ENCODE measurements at places on chromosomes 6 and 20.
A peak's percentile ranks its signal among the peaks of the same experiment; 100 is the strongest.

DNA sequence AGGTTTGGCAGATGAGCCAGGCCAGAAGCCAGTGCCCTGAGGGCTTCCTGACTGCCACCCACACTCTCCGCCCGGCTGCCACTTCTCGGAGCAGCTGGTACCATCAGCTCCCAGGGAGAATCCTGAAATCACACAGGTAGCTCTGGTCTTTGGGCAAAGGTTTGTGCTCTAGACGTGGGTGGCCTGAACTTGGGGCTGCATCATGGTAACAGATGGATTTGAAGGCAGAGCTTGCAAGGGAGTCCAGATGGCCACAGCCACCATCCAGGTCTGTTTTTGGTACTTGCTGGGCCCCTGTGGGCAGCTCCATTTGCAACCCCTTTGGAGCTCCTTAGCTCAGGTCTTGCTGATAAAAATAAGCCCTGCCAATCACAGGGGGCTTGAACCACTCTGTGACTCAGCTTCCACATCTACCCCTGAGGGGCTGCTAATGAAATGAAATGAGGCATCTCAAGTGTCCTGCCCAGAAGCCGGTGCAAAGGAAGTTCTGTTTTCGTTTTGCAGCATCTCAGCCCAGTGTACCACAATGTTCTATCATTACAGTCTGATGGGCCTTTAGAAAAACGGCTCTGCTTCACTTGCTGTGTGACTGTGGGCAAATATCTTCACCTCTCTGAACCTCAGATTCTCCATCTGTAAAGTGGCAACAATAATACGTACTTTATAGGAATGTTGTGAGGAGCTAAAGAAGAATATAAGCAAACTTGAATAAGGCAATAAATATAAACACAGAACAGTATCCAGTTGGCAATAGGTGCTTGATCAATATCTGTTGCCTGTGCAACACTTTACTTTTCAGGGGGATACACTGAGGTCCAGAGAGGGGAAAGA lies 25.1 kb upstream of the CDH22 start:
- DNase-seq = no peak

GRCh38 chr6:158941246-158941645 lies 58.8 kb downstream of the RSPH3 start:
- no peak for DNase-seq

GRCh38 chr20:59195316-59195993 lies 31.8 kb downstream of the ZNF831 start:
- no peak for DNase-seq

GRCh38 chr6:16409531-16410441 lies 171.4 kb downstream of the GMPR start:
- DNase-seq = peak; percentile 70

- no peak for DNase-seq
Observed at GRCh38 chr20:36116807-36117441, 37.6 kb upstream of the EPB41L1 start.

DNA sequence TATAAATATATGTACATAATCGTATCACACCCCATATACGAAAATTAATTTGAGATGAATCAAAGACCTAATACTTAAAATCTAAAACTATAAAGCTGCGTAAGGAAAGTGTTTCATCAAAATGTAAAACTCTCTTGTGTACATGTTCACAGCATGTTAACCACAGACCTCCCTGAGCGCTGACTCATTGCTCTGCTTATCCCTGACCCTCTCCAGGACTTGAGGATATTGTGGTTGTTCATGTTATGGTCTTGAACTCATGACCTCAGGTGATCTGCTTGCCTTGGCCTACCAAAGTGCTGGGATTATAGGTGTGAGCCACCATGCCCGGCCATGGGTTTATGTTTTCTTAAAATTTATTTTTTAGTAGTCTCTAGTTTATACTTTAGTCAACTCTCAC lies 14.2 kb downstream of the FAM83B start:
- DNase-seq = no peak

DNA sequence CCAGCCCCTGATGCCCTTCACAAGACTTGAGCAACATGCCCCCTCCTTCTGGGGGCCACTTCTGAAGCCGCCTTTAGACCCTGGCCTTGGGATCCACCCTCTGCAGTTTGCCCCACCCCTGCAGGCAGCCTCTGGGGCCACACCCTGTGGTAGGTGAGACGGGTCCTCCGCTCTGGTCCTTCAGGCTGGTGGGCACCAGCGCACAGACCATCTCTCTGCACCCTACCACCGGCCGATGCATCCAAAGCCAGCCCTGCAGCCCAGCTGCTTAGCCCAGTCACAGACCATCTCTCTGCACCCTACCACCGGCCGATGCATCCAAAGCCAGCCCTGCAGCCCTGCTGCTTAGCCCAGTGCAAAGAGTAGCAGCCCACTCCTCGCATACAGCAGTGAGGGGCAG lies 159.3 kb upstream of the ECI2 start:
- DNase-seq = no peak

- no peak for DNase-seq
Observed at GRCh38 chr6:126807876-126808275, 310.6 kb upstream of the RSPO3 start.

DNA sequence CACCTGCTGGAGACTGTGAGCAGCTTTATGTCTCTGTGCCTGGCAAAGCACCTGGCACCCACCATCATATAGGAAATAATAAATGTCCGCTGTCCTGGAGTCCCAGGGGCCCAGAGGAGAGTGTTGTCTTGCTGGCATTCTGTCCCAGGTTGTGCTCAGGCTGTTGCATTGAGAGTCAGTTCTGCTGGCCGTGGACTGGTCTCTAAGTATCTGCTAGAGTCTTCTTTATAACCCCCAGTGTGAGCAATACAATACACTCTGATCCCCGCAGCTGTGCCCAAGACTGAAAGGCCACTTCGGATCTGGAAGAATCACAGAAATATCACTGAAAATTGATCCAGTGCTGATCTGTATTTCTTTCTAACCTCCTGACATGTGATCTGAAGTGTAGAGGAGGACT lies 38.3 kb upstream of the HINT3 start:
- no peak for DNase-seq

- DNase-seq = no peak
Observed at GRCh38 chr6:20158676-20159075, 53.6 kb downstream of the MBOAT1 start.

GRCh38 chr6:136180704-136181511 lies 69.2 kb downstream of the MTFR2 start:
- no peak for DNase-seq

- no peak for DNase-seq
Observed at GRCh38 chr6:48859562-48860123, 603.4 kb downstream of the MMUT start.

GRCh38 chr20:15643713-15644112 lies 929.5 kb downstream of the KIF16B start:
- DNase-seq = no peak

GRCh38 chr6:154478701-154479060 lies 31.8 kb downstream of the CNKSR3 start:
- DNase-seq = no peak

- DNase-seq = no peak
Observed at GRCh38 chr6:15800841-15801617, 138.2 kb upstream of the DTNBP1 start.

DNA sequence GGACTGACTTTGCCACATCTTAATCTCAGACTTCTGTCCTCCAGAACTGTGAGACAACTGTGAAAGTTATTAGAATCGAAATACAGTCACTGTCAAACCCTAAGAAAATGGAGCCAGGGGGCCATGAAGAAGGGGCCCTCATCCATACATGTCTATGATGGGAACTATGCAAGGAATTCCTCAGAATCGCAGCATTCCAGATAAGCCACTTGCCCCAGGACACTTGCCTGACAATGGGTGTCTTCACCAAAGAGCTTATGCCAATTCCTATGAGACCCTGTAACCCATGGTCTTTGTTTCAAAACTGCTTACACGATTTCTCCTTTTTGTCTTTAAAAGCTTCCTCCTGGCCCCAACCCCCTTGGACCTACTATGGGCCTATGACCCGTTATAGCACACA lies 90.4 kb upstream of the FOXP4 start:
- no peak for DNase-seq

- DNase-seq = no peak
Observed at GRCh38 chr6:137493218-137494038, 766 bp downstream of the OLIG3 start.

GRCh38 chr6:25682324-25682723 lies 30.3 kb downstream of the SCGN start:
- no peak for DNase-seq

DNA sequence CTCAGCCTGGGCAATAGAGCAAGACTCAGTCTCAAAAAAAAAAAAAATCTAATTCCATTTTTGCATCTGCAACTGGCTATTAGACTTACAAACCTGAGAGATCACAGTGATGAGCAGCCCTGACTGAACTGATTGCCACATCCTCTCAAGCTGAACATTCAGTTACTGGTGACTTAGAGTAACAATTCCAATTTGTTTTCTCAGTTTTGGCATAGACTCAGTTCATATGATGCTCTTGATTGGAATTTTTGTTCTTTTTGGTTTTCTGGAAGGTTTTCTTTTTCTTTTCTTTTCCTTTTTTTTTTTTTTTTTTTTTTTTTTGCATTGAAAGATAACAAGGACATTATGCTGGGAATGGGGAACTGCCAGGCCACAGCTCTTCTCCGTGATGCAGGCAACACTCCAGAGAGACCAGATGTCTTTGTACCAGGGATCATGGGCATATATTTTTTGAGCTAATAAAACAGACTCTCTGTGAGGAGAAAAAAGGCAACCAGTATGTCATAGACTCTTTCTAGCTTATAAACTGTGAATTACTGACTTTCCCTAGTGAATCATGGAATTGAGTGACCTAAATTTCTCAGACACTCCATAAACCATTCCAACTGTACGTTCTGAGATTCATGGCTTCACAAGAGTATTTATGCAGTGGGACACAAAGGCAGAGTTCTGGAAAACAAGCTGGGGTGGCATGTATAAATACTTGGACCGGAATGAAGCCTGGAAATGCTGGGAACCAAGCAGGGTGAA lies 86.0 kb upstream of the SLC2A12 start:
- no peak for DNase-seq

DNA sequence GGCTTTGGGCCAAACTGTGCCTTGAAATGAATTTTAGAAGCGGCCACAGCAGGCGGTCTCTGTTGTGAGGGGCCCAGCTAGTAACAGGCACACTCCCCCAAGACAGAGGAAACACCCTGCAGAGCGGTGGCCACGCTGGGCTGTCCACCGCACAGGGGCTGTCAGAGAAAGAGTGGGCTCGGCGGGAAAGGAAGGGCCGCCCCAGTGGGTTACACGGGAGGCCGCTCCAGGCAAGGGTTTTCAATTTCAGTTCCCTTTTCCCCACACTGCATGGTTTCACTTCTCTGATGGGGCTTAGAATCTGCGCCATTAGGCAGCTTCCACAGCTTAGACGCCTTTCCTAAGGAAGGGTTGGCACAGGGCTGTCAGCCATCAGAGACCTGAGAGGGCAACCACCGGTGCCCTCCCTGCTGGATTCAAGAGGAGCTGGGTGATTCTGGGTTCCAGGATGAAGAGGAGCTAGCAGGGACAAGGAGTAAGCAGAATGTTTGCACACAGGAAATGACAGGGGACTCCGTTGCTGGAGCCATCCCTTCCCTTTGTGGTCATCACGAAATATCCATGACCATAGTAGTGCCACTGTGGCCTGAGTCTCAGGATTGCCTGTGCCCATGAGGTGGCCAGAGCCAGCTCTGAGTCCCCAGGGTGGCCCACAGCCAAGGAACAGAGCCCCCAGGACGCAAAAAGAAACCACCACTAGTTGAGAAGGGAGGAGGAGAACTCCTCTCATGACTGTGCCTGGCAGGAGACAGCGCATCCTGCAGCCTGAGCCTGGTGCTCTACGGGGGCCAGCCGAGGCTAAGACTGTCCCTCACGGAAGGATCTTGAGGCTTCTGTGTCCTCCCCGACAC lies 282.7 kb downstream of the NRN1 start:
- DNase-seq = no peak

DNA sequence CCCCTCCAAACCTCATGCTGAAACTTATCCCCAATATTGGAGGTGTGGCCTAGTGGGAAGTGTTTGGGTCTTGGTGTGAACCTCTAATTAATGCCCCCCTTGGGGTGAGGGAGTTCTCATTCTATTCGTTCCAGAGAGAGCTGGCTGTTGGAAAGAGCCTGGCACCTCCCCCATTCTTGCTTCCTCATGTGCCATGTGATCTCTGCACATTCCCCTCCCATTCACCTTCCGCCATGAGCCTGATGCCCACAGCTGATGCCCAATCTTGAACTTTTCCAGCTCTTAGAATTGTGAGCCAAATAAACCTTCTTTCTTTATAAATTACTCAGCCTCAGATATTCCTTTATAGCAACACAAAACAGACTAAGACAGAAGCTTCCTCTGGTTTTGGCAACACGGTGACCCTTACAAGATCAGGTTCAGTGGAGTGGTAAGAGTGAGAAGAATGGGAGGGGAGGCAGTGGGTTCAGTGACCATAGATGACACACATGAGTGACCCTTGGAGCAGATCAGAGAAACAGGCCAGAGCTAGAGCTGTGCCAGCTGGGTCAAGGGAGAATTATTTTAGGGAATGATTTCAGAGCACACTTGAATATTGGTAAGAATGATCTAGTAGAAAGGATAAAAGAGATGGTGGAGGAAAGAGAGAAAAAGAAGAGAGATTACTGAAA lies 176.4 kb downstream of the LY86 start:
- no peak for DNase-seq

GRCh38 chr6:36493319-36493718 lies 50.5 kb downstream of the KCTD20 start:
- no peak for DNase-seq

- no peak for DNase-seq
Observed at GRCh38 chr6:157865249-157865648, 42.2 kb downstream of the SNX9 start.
